ENCODE measurements at places on chromosomes 5 and 9. TPM values are rescaled to one million over a fixed set of nuclear protein-coding genes. Genes with fewer than 3 reads are reported as not detected.

SHLD3 gene
- 3.0 TPM for total RNA-seq

ADAMTS19 gene
- not detected for total RNA-seq

PCDHGC3 gene
- total RNA-seq, result 31.7 TPM

ABCA1 gene
- total RNA-seq, result 0.15 TPM

PCDHA8 gene
- total RNA-seq, result 0.25 TPM

IFNK gene
- not detected for total RNA-seq

PLAC8L1 gene
- 3.0 TPM for total RNA-seq

C8G gene
- total RNA-seq, result 1.1 TPM

LRRC19 gene
- not detected for total RNA-seq

FKTN gene
- total RNA-seq, result 38.3 TPM

OTULINL gene
- total RNA-seq, result not detected

PSMD5 gene
- 91.0 TPM for total RNA-seq
